ENCODE measurements at places on chromosomes 1 and 21. TPM values are rescaled to one million over a fixed set of nuclear protein-coding genes. Genes with fewer than 3 reads are reported as not detected.

- H3K4me1 ChIP-seq: peaks cover 20% of the 10 kb centered on the region
- peaks cover 46% of the 10 kb centered on the region for H3K27me3 ChIP-seq
- peak overlapping the region; percentile 76 for H3K4me3 ChIP-seq
- no peaks in the 10 kb centered on the region for H3K36me3 ChIP-seq
These were observed 618 bp downstream of the JAM2 start for GRCh38 chr21:25639551-25640201.

GRCh38 chr1:195218428-195219212 is 1389.6 kb downstream of the KCNT2 start:
- H3K27ac ChIP-seq: no peak overlapping the region
- no peaks in the 10 kb centered on the region for H3K27me3 ChIP-seq
- H3K4me3 ChIP-seq: no peak overlapping the region
- no peaks in the 10 kb centered on the region for H3K36me3 ChIP-seq
- DNase-seq: no peak
- H3K4me1 ChIP-seq: no peaks in the 10 kb centered on the region

GRCh38 chr1:154441241-154441888 is 36.2 kb downstream of the IL6R start:
- DNase-seq: no peak
- H3K27me3 ChIP-seq: no peaks in the 10 kb centered on the region
- H3K4me1 ChIP-seq: peaks cover 55% of the 10 kb centered on the region
- H3K4me3 ChIP-seq: no peak overlapping the region

DNA sequence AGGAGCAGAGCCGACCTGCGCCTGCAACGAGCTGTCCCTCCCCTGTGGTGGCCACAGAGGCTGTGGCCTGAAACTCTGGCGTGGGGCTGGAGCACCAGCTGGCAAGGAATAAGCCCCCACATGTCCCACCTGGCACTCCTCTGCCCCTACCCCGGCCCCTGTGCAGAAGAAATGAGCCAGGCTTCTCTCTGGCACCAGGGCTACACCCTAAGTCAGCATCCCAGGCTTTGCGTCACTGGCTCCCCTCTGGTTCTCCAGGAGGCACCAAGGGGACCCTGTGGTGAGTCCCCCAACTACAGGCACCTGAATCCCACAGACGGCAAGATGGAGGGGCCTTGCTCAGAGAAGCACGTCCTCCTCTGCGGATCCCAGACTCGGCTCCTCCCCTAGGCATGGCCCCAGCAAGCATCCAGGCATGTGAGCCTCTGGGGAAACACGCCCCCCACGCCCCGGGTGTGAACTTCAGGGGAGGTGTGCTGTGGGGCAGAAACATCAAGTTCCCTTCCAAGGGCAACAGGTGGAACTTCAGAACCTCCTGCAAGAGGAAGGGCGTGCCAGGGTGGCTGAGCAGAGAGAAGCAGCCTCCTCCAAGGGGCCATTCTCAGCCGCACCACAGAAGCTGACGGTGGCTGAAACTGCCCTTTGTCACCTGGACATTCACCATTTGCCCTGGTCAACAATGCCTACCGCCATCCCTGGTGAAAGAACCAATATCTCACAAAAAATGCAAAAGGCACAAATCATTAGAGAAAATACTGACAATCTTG is 2.9 kb downstream of the KRTAP10-7 start:
- H3K36me3 ChIP-seq: no peaks in the 10 kb centered on the region
- H3K27ac ChIP-seq: no peak overlapping the region
- DNase-seq: peak; percentile 73
- H3K4me3 ChIP-seq: no peak overlapping the region

- H3K4me1 ChIP-seq: peaks cover 5% of the 10 kb centered on the region
- no peak overlapping the region for H3K27ac ChIP-seq
- no peaks in the 10 kb centered on the region for H3K27me3 ChIP-seq
- H3K4me3 ChIP-seq: no peak overlapping the region
- peaks cover 8% of the 10 kb centered on the region for H3K36me3 ChIP-seq
- DNase-seq: no peak
These were observed 97.3 kb downstream of the TTLL7 start for GRCh38 chr1:83901547-83902155.

DNA sequence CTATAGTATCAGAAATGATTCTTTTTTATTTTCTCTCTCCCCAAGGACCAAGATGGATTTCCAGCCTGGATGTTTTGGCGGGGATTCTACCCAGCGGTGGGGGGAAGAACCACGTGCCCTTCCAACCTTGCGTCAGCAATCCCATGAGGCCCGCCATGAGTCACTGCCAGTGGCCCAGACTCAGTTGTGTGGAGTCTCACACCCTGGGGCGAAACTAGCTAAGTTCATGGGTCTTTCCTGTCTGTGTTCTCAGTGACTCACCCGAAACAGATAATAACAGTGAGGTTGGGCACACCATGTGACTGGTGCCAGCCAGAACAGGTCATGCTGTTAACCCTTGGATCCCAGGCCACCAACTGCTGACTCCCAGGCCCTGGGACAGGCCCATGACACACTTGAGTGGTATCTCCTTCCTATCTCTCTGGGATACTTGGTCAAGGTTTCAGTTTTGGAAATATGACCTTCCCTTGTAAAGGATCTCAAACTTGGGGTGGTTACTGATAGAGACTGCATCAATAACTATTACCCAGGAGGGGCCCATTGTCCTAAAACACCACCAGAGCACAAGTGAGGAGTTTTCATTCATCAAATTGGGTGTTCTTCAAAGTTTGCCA is 98.0 kb upstream of the DUSP10 start:
- H3K36me3 ChIP-seq: no peaks in the 10 kb centered on the region
- H3K27me3 ChIP-seq: no peaks in the 10 kb centered on the region
- no peak overlapping the region for H3K4me3 ChIP-seq
- peak; percentile 87 for DNase-seq
- H3K27ac ChIP-seq: peak overlapping the region; percentile 62

GRCh38 chr21:16642353-16642752 is 870.5 kb upstream of the CXADR start:
- H3K4me1 ChIP-seq: no peaks in the 10 kb centered on the region
- no peaks in the 10 kb centered on the region for H3K36me3 ChIP-seq
- no peak overlapping the region for H3K27ac ChIP-seq
- DNase-seq: no peak
- H3K27me3 ChIP-seq: no peaks in the 10 kb centered on the region

Gene ACOT7
- 21.8 TPM for total RNA-seq

DNA sequence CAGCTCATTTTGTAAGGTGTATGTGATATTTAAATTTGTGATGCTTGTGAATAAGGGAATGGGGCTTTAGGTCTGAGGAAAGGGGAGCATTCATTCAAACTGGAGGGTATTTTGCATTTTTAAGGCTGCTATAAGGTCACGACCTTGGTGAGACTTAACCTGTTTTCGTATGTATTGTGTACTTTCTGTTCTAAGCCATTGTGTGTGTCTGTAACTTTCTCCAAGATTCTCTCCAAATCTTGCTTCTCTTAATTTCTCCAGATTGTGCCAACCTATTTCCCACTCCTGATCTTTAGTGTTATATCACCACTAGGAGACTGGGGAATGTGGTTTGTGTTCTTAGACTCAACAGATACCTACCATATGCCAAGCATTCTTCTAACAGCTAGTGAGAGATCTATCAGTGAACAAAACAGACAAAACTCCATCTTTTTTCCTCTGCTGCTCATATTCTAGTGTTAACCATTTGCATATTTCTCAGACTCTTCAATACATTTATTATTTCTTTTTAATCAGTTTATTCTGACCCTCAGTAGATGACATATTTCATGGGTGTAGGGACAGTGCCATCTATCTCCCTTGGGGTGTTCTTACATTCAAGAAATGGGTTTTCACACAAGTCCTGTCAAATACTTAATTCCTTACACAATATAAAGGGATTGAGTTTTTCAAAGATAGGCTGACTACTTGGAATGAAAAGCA is 27.5 kb downstream of the ATP1B1 start:
- H3K4me3 ChIP-seq: no peak overlapping the region
- no peaks in the 10 kb centered on the region for H3K27me3 ChIP-seq
- no peak for DNase-seq
- peaks cover 28% of the 10 kb centered on the region for H3K4me1 ChIP-seq

Gene FAAP20
- total RNA-seq: 90.4 TPM

- DNase-seq: no peak
- no peaks in the 10 kb centered on the region for H3K27me3 ChIP-seq
- H3K36me3 ChIP-seq: no peaks in the 10 kb centered on the region
- H3K4me3 ChIP-seq: no peak overlapping the region
- H3K4me1 ChIP-seq: no peaks in the 10 kb centered on the region
These were observed 300.4 kb upstream of the ZP4 start for GRCh38 chr1:238191170-238191569.

Gene UBL4B
- not detected for total RNA-seq

DNA sequence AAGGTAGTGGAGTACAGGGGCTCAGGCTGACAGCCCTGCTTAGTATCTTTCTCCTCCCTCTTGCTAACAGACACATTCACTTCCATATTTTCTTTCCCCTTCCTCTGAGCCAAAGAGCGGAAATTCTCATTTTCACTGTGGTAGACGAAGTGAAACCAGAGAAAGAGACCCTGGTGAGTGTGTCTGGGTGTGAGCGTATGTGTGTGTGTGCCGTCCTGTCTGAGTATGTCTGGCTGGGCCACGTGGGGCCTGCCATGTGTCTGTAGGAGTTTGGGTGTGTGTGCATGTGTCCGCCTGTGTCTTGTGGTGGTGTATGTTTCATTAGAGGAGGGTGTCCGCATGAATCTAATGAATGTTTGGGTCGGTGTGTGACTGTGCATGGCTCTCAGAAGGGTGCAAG is 1.7 kb downstream of the COL8A2 start:
- no peak overlapping the region for H3K4me3 ChIP-seq
- no peak for DNase-seq
- peaks cover 55% of the 10 kb centered on the region for H3K4me1 ChIP-seq

- DNase-seq: no peak
- H3K4me1 ChIP-seq: peaks cover 35% of the 10 kb centered on the region
- no peaks in the 10 kb centered on the region for H3K27me3 ChIP-seq
- H3K4me3 ChIP-seq: no peak overlapping the region
- H3K36me3 ChIP-seq: no peaks in the 10 kb centered on the region
These were observed 141.0 kb downstream of the TNFSF18 start for GRCh38 chr1:172909606-172910326.

Gene RUNX3
- total RNA-seq: not detected

- no peak overlapping the region for H3K4me3 ChIP-seq
- peaks cover 29% of the 10 kb centered on the region for H3K4me1 ChIP-seq
- H3K36me3 ChIP-seq: peaks cover 11% of the 10 kb centered on the region
- no peak overlapping the region for H3K27ac ChIP-seq
These were observed 37.7 kb upstream of the GPR157 start for GRCh38 chr1:9166289-9167235.

Gene KLHDC8A
- total RNA-seq: not detected

Gene ATP6V1G3
- total RNA-seq: not detected

Gene CD101
- 0.50 TPM for total RNA-seq

Gene NUF2
- 6.8 TPM for total RNA-seq

Gene EFHD2
- total RNA-seq: 20.3 TPM

DNA sequence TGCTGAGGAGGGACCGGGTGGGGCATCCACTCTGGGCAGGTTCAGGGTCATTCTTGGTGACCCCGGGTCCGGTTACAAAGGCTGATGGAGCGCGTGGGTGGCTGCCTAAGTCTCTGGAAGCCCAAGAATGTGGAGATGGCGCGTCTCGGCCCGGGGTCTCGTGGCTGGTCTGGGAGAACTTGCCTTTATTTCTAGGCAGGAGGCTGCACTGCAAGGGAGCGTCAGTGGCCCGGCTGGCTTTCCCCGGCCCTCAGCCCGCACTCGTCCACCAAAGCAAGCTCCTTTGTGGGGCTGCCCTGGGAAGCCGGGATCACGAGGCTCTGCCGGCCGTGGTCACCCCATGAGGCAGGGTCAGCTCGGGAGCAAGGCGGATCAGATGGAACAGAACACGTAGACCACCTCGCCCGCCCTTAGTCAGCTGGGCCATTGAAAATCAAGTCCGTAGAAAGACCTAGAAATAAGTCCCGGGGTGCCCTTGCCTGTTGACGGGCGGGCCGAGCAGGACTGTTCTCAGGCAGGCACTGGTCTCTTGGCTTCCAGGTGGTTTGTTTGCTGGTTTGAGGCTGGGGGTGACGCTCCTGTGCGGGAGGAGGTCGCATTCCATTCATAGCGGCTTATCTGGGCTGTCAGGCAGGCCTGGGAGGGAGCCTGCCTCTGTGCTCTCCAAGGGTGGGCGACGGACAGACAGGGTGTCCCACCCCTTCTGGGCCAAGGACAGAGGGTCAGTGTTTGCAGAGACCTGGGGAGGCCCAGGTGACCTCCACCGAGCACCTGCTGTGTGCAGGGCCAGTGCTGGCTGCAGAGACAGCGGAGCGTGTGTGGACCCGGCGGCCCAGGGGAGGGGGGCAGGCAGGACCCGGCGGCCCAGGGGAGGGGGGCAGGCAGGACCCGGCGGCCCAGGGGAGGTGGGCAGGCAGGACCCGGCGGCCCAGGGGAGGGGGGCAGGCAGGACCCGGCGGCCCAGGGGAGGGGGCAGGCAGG is 25.8 kb downstream of the COL18A1 start:
- peaks cover 74% of the 10 kb centered on the region for H3K4me1 ChIP-seq
- peaks cover 2% of the 10 kb centered on the region for H3K36me3 ChIP-seq
- no peak for DNase-seq

DNA sequence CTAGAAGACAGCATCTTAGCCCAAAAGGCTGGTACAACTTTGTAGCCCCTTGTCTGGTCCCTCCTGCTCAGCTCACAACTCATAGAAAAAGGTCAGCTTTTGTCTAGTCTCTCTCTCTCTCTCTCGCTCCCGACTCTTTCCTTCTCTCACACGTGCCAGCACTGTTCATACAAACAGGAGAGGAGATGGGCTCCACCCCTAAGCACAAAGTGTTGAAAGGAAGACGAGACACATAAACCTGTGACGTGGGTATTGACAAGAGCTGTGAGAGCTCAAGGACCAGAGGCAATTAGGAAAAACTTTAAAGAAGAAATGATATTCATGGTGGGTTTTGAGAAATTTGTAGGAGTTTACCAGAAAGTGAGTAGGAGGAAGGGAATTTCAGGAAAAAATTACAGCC is 23.6 kb upstream of the KCNC4 start:
- H3K4me1 ChIP-seq: peaks cover 50% of the 10 kb centered on the region
- no peak overlapping the region for H3K4me3 ChIP-seq
- no peak for DNase-seq
- no peaks in the 10 kb centered on the region for H3K27me3 ChIP-seq
- H3K36me3 ChIP-seq: no peaks in the 10 kb centered on the region
- H3K27ac ChIP-seq: peak overlapping the region; percentile 95

DNA sequence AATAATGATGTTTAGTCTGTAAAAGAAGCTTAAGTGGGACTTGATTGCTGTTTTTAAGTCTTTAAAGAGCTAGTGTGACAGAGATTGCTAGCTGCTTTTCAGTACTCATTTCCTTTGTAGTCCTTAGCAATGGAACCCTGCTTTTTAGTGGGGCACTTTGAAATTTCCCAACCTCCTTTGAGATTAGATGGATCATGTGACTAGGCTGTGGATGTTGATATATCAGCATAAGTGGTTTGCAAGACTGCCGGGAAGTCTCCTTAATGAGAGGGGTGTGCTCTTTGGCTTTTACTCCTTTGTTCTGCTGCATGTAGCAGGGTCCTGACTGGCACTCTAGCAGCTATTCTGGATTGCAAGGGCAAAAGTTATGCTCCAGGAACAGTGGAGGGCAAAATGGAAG is 11.2 kb upstream of the RCOR3 start:
- H3K27me3 ChIP-seq: peaks cover 10% of the 10 kb centered on the region
- no peak overlapping the region for H3K4me3 ChIP-seq
- no peaks in the 10 kb centered on the region for H3K4me1 ChIP-seq

DNA sequence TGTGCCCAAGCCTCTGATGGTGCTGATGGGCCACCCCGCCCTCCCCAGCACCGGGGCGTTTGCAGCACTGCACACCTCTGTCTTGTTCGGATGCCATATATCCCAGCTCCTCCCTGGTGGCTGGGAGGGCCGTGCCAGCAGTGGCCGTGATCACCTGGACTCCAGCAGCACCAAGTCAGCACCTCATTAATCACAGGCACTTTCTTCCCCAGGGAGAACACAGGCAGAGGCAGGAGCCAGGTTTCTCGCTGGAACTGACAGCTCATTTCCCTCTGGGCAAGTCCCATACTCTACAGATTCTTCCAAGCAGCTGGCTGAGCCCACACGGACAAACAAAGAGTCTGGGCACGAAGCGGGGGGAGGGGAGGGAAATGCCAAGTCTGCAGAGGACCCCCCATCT is 141.7 kb upstream of the EDN2 start:
- DNase-seq: peak; percentile 75
- H3K36me3 ChIP-seq: no peaks in the 10 kb centered on the region
- no peak overlapping the region for H3K27ac ChIP-seq
